ENCODE measurements at places on chromosomes 16 and 17. TPM values are rescaled to one million over a fixed set of nuclear protein-coding genes. Genes with fewer than 3 reads are reported as not detected.

The PRR29 gene
- polyA plus RNA-seq, result 6.8 TPM

The RAMP2 gene
- polyA plus RNA-seq, result 196 TPM

The KIF19 gene
- 1.4 TPM for polyA plus RNA-seq

The CD300E gene
- 0.46 TPM for polyA plus RNA-seq

The FBXW10 gene
- polyA plus RNA-seq, result 0.89 TPM

The CCDC154 gene
- polyA plus RNA-seq, result 4.6 TPM

The CNGB1 gene
- polyA plus RNA-seq, result 0.13 TPM

The HOXB1 gene
- 0.05 TPM for polyA plus RNA-seq

The SOX9 gene
- 57.5 TPM for polyA plus RNA-seq

The C17orf50 gene
- 0.14 TPM for polyA plus RNA-seq

The NEUROD2 gene
- 0.05 TPM for polyA plus RNA-seq

The CDR2L gene
- polyA plus RNA-seq, result 9.4 TPM

The KRT32 gene
- polyA plus RNA-seq, result not detected

The RPL23 gene
- 3,001 TPM for polyA plus RNA-seq

The ITGB4 gene
- 6.5 TPM for polyA plus RNA-seq

The MMP15 gene
- polyA plus RNA-seq, result 37.3 TPM

The PRSS36 gene
- polyA plus RNA-seq, result 2.2 TPM

The NOXO1 gene
- 0.18 TPM for polyA plus RNA-seq

The TMEM88 gene
- 17.3 TPM for polyA plus RNA-seq

The TNFRSF13B gene
- polyA plus RNA-seq, result 0.12 TPM

The PIRT gene
- 0.07 TPM for polyA plus RNA-seq

The CDH8 gene
- polyA plus RNA-seq, result 1.1 TPM

The MYH8 gene
- 48.7 TPM for polyA plus RNA-seq

The GPR179 gene
- 0.49 TPM for polyA plus RNA-seq

The KRT36 gene
- not detected for polyA plus RNA-seq

The NPIPA7 gene
- 25.9 TPM for polyA plus RNA-seq

The KRTAP16-1 gene
- polyA plus RNA-seq, result not detected

The ZNF385C gene
- polyA plus RNA-seq, result 3.5 TPM

The PRRT2 gene
- polyA plus RNA-seq, result 16.1 TPM

The MYO15A gene
- 2.2 TPM for polyA plus RNA-seq

The TACO1 gene
- polyA plus RNA-seq, result 16.8 TPM

The CIBAR2 gene
- 6.9 TPM for polyA plus RNA-seq

The AANAT gene
- polyA plus RNA-seq, result 0.22 TPM

The SLC22A31 gene
- 1.1 TPM for polyA plus RNA-seq

The CHP2 gene
- 0.26 TPM for polyA plus RNA-seq

The HS3ST6 gene
- polyA plus RNA-seq, result 0.40 TPM

The LRRC37A gene
- polyA plus RNA-seq, result 7.9 TPM

The CCDC78 gene
- polyA plus RNA-seq, result 13.0 TPM

The SCARF1 gene
- polyA plus RNA-seq, result 14.6 TPM

The CA4 gene
- polyA plus RNA-seq, result 43.3 TPM

The ABCC12 gene
- polyA plus RNA-seq, result 0.19 TPM

The GRB7 gene
- polyA plus RNA-seq, result 28.0 TPM

The ESRP2 gene
- 44.8 TPM for polyA plus RNA-seq

The CDC42EP4 gene
- 58.8 TPM for polyA plus RNA-seq

The VTN gene
- polyA plus RNA-seq, result 0.43 TPM

The CD300LG gene
- 1.8 TPM for polyA plus RNA-seq

The TBC1D16 gene
- 29.8 TPM for polyA plus RNA-seq

The RNF157 gene
- 11.1 TPM for polyA plus RNA-seq

The HSD17B2 gene
- polyA plus RNA-seq, result 0.42 TPM

The LRRC75A gene
- polyA plus RNA-seq, result 6.0 TPM

The CCL17 gene
- polyA plus RNA-seq, result not detected

Data from right lung (tissue), 10 donors.